ENCODE measurements at places on chromosomes 4 and X. TPM values are rescaled to one million over a fixed set of nuclear protein-coding genes. Genes with fewer than 3 reads are reported as not detected.

- peak; percentile 84 for DNase-seq
Observed at GRCh38 chr4:185730849-185731608, 81.0 kb downstream of the SORBS2 start.

DNA sequence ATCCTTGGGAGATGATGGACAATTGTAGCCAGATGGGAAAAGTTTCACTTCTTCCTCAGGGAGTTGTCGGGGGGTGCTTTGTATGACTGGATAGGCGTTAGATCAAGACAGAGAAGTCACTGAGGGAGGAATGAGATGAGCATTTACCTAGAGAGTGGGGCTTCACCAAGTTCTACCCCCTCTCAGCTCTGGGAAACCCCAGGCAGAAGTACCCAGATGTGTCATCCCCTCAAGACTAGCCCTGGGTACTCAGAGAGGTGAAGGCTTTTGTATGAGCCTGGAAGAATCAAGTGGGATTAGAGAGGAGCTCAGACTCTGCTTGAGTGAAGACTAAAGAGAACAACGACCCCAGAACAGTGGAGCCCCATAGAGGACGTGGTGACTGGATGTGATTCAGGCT is 1.9 kb downstream of the MAGEB1 start:
- no peak for DNase-seq

GRCh38 chr4:7253837-7254236 is 61.5 kb downstream of the SORCS2 start:
- no peak for DNase-seq

YY2 gene
- 2.2 TPM for total RNA-seq

FAM9C gene
- total RNA-seq, result not detected

TKTL2 gene
- total RNA-seq, result not detected

DNA sequence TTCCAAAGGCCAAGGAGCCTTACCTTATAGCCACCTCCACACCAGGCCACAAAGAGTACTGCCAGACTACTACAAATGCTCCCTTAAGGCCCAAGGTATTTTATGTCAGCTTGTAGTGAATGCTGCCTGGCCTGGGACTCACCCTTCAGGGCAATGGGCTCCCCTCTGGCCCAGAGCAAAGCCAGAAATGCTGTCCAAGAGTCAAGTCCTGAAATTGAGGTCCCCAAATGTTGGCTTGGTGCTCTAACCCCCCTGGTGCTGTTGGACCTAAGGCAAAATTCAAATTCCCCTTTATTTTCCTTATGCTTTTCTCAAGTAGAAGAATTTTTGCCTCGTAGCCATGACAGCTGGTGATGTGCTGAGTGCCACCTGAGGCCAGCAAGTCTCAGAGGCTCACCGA is 1354.3 kb upstream of the DIAPH2 start:
- DNase-seq, result no peak

DNA sequence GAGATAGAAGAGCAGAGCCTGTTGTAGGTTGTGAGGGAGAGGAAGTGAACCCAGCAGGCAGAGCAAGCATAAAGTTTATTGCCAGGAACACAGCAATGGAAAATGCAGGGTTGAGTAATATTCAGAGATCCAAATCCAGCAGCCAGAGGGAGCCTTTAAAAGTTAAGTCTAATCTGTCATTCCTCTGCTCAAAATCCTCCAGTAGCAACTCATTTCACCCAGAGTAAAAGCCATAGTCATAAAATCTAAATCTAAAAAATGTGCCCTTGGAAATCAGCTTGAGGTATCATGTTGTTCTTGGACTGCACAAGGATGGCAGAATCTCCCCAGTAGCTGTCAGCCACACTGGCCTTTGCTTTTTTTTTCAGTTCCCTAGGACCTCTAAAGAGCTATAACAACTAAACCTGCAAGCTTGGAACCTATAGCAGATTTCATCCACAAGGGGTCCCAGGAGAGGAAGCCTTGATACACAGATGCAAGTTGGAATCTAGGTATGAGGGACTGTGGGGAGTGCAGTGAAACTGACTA is 62.9 kb upstream of the FRAS1 start:
- peak; percentile 28 for DNase-seq

GRCh38 chr4:21792736-21793135 is 155.8 kb downstream of the KCNIP4 start:
- DNase-seq, result no peak

DNA sequence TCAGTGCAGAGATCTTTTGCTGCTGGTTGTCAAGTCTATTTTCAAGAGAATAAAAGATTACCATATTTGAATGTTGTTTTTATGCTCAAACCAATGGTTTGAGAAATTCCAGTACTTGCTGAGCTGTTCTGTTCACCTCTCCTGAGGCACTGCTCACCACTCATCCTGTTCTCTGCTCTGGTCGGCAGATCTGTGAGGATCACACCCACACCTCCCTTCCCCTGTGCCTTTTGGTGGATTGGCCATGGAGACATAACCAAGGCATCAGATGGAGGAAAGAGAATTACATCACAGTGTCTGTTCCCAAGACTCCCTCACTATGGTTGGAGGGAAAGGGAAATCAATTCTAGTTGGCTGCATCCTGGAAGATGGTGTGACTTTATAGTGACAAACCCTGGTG is 391.6 kb downstream of the ARHGAP24 start:
- no peak for DNase-seq

PRSS12 gene
- total RNA-seq, result 22.8 TPM

DNA sequence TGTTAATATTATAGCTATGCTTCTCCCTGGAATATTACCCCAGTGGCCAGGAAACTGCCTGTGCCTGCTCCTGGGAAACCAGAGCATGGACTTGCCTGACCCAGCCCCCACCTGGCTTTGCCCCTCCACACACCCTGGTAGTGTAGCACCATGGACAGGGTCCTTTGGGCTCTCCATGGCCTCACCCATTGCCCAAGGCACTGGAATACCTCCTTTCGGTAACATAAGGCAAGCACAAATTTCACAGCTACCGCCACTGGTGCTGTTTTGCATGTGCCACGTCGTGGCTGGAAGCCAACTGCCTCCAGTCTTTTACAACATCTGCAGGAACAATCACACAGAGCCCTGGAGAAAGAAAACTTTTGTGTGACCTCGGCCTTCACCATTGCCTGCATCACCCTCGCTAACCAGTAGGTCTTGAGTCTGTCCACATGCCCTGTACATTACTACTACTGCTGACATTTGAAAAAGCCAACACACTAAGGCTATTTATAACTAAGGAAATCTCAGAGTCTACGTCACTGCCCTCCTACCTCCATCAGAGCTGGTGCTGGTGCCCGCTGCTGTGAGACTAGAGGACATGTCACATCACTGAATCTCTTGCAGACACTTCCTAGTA is 47.7 kb downstream of the HPGD start:
- no peak for DNase-seq

DNA sequence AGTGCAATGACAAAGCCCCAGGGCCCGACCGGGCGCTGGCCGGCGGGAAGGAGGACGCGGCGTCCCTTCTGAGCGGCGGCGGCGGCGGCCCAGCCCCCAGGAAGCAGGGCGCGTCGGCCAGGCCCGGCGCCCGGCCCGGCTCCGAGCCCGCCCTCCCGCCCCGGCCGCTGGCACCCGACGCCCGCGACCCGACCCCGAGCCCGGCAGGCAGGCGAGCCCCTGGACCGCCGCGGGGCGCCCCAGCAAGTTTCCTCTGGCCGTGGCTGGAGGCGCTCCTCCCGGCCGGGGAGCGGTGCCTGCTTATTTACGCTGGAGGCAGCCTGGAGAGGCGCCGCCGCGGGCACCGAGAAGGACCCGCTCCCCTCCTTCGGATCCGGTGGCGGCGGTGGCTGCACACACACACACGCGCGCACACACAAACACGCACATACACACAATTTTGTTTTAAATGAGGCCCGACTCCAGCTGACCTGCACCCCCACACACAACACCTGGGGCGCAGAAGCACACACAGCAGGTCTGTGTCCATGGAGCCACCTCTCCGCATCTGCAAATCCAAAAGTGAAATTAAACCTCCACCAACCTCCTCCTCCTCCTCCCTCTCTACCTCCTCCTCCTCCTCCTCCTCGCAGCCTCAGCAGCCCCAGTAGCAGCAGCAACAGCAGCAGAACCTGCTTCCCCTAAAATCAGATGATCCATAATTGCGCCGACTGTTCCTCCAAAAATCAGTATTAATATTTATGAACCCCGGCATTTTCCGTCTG is 669 bp downstream of the IRF2 start:
- no peak for DNase-seq

DNA sequence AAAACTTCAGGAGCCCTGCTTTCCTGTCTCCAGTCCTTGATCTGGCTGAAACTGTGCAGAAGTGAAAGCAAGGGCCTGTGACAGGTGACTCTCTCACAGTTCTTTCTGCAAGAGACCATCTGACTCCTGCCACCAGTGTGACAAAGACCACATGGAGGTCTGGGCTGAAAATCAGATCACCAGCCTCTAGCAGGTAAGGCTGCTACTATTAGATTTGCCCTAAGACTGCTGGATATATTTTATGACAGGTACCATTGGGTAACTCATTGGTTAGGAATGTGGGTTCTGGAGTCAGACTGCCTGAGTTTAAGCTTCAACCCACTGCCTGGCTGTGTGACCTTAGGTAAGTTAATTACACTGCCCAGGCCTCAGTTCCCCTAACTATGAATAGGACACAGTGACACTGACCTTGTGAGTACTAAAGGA is 163.3 kb upstream of the SLC7A11 start:
- DNase-seq, result peak; percentile 45

DCHS2 gene
- total RNA-seq, result not detected

DNA sequence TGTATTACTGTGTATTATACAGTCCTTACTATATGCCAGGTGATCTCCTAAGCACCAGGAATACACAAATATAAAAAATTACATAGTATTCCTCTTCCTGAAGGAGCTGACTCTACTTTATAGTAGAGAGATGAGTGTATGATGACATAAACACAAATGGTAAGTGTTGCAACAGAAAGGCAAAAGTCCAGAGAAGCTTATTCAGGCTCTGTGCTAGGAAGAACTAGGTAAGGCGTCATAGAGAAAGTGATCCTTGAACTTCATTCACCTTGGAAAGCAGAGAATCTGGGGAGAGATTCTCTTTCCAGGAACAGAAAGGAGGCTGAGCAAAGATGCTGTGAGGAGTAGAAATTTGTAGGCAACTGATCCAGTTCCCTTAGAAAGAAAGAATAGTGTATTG is 115.0 kb upstream of the KCNIP4 start:
- no peak for DNase-seq

GRCh38 chr4:36944232-36944631 is 300.3 kb upstream of the NWD2 start:
- no peak for DNase-seq

FHDC1 gene
- 2.3 TPM for total RNA-seq

DNA sequence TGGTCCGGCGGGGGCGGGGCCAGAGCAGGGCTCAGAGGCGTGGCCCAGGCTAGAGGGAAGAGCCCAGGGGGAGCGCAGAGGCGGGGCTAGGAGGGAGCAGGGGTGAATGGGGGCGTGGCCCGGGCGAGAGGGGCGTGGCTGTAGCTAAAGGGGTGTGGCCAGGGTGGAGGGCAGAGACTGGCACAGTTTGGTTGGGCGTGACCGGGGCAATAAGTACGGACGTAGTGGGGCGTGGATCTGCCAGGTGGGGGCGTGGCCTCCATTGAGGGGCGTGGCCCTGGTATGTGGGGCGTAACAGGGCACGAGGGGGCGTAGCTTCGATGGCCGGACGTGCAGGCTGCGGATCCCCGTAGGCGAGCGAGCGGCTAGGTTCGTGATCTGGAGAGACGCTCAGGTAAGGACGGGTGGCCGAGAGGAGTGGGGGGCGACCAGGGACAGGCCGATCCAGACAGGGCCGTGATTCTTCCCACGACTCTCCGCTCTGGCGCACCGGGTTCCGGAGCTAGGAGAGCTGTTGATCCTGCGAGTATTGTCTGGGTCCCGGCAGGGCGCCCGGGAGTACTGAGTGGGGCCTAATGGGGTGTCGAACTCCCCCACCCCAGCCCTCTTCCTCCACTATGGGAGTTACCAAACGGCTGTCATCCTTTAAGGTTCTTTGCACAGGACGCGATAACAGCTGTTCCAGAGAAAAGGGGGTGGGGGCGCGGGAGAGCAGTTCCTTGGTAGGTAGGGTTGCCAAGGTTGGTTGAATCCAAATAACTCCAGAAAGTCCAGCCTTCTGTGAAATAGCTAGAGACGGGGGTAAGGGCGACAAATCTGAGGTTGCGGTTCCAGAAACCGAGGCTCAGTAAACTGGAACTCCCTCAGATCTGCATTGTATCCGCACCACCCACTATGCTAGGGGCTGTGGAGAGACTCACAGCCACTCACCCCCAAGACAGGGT is at the start of gene CA5B:
Gene CA5B (plus strand): TSS at position 312 of the 944 bp plus-strand sequence. CDS start 11,754 bp downstream, outside the sequence.
- DNase-seq, result peak; percentile 83

DNA sequence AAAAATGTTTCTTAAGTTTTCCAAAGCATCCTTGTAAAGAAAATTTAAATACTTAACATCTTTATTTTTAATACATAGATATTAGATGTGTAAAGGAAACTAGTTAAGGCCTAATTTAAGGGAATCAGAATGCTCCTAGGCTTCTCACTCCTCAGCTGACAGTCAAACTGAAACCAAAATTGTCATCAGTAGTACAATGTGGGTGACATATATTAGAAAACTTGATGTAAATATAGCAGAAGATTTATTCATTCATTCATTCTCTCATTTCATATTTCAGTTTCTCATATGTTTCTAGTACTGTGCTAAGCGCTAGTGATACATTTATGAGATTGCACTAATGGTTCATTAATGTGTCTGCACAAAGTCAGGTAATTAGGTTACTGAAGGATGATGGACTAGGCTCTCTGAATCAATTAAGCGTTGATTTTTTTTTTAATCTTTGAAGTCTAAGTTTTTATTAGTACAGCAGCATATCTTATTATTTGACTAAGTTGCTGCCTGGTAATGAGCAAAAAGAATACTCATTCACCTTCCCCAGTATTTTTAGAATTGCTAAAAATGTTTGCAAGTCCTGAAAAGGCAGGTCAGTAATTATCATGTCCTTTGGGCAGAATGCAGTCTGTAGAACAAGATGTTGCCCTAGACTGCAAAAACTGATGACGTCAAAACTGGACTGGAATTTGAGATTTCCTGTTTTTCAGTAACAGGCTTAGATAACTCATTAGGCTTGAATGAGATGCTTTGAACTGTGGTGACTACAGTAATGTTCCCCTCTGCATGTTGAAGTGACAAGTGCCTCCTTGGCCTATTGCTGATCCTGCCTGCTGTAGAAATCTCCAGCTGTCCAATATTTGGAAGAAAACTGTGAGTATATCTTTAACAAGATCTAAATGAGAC is 128.7 kb downstream of the ARHGAP24 start:
- DNase-seq, result no peak

DNA sequence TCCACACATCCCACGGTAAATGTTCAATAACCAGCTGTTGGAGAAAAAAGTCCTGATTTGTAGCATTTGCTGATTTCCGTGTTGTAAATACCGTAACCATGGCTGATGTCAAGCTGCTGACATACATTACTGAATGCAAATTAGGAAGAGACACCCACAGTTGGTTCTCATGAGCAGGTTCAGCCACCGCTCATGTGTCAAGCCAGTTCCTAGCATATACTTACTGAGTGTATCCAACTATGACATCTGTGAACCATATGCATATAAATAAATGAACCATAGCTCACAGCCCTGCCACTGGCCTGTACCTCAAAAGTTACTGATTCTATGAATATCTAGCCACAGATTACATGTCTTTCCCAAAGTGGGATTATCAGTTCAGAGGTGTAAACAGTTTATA is 29.5 kb downstream of the FHDC1 start:
- no peak for DNase-seq
